ENCODE measurements at places on chromosomes 1 and 21.

DNA sequence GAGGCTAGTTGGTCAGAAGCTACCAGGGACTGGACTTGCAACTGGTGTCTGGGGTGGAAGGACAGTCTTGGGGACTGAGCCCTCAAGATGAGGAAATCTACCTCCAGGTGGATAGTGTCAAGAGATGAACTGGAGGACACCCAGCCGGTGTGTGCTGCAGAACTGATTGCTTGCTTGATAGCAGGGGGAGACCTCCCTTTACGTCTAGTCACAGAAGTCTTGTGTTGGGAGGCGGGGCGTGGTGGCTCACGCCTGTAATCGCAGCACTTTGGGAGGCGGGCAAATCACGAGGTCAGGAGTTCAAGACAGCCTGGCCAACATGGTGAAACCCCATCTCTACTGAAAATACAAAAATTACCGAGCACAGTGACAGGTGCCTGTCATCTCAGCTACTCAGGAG, 4.9 kb downstream of the RCC2 start:
- DNase-seq: no peak

DNA sequence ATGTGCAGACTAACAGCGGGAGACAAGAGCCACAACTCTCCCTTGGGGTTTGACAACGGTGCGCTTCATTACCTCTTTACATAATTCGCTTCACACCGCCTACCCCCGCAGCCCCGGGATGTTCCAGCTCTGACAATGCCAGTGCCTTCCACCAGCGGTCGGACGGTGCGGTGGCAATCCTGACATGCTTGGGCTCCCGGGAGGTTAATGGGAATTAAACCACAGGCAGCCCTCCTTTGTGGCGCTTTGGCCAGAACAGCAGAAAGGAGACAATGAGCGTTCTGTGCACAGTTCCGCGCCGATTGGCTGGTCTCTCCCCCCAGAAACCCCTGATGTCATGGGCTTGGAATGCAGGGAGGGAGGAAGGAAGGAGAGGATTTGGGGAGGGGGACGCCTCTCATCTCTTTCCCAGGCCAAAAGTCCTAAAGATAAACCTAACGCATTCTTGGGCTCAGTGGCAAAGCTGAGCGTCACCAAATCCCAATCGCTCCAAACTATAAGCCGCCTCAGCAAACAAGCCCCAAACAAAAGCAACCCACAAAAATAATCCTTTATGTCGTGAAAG, 1.3 kb downstream of the CNN3 start:
- DNase-seq: peak; percentile 76

- DNase-seq: no peak
Observed at GRCh38 chr1:15788624-15789301, 18.7 kb downstream of the UQCRHL start.

GRCh38 chr1:185300152-185300551, 16.9 kb downstream of the IVNS1ABP start:
- DNase-seq: no peak

DNA sequence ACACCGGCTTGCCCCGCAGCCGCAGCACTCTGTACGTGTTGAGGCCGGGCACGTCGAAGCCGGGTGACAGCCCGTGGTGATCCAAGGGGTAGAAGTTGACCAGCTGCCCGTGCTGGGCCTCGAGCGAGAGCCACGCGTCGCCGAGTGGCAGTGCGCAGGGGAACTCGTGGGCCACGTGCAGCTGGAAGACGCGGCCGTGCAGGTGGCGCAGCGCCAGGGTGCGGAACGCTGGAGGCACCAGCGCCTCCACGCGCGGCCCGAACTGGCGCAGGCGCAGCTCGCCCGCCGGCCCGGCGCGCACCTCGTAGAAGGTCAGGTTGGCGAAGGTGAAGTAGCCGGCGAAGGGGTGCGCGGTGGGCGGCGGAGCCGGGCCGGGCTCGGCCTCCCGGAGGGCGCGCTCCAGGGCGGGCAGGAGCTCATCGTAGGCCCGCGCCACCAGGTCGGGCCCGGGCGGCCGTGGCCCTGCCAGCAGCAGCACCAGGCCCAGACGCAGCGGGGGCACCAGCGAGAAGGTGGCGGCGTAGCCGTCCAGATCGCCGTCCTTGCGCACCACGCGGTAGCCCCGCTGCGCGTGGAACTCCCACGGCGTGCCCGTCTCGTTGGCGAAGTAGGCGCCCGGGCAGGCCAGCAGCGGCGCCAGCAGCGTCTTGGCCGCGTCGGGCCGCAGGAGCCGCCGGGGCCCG, 19.5 kb downstream of the LACTBL1 start:
- DNase-seq: no peak

DNA sequence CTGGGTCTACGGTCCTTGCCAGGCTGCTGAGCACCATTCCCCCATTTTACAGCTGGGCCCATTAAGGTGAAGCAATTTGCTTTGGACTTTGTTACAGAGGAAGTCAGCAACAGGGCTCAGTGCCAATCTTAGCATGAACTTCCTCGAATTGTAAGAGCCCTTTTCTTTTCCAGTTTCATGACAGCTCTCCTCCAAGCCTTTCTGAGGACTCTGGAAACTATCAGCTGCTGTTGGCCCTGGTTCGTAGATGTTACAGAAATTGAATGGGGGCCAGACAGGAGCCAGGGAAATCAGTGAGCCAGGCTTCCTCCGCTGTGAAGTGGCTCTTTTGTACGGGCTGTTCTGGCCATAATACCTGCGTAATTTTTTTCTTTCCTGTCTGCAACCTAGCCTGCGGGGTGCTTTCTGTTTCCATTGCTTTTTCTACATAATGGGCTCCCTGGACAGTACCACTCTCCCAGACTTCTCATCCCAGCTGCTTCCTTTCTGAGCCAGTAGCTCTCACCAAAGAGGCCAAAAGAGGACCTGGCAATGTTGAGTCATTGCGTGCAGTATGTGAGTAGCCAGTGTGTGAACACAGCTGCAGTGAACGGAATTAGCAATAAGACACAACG, 386.3 kb downstream of the DISC1 start:
- peak; percentile 88 for DNase-seq

GRCh38 chr1:44820328-44821239, 12.3 kb downstream of the BTBD19 start:
- DNase-seq: no peak

DNA sequence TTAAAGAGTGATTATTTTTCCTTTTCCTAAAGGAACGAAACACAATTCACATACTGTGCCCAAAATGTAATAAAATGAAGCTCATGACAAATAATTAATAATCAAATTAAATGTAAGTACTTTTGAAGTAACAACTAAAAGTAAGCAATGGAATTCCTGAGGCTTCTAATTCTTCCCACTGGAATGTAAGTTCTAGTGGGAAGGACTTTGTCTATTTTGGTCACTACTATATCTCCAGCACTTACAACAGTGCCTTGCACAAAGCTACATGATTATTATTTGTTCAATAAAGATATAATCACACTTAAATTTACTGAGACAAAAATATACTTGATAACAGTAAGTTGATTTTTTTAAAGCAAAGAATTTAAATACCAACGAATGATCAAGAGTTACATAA, 128.8 kb downstream of the COQ8A start:
- no peak for DNase-seq

GRCh38 chr1:115409094-115410015, 71.3 kb upstream of the NGF start:
- no peak for DNase-seq

DNA sequence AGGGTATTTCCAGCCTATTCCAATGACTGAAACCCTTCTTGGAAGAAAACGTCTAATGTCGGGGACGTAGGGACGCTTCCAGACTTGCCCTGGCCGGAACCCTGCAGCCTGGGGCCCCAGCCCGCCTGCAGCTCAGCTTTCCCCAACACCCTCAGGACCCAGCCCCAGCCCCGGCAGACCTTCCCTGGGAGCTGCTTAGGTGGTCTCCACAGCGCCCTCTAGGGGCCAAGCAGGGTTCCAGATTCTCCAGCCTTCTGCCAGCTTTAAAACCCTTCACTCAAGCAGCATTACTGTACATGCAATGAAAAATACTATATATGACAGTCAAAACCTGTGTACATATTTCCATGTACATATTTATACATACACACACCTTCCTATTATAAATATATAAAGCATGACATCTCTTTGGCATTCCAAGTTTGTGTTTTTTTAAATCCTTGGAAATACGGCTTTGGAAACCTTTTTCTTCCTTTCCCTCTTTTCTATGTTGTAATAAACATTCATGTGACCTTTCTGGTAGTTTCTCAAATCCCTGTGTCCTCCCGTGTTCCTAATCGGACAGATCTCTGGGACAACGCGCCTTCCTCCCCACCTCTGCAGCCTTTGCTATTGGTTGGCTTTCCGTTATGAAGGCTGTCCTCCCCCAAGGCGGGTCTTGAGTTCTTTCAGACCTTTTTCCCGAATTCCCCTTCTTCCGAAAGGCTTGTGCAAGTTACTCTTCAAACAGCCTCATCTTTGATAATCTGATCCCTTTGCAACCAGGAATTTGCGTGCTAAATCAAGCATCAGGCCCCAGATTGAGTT, 60.3 kb downstream of the STUM start:
- no peak for DNase-seq

DNA sequence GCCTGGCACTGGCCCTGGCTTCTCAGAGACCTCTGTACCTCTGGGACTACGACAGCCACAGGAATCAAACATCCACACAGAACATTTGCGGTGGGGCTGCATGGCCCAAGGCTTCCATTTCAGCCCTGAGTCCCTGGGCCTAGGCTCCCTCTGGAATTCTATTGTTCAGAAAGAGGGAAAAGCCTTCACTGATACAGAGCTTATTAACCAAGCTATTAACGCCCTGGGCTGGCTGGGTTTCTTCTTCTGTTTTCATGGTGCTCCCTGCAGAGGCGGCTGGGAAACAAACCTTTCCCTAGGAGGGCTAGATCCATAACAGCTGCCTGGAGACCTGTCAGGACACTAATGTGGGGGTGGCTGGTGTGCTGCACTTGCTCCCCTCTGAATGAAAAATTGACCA, 88.2 kb downstream of the KAZN start:
- DNase-seq: no peak

- DNase-seq: no peak
Observed at GRCh38 chr1:241330619-241331327, 26.2 kb downstream of the RGS7 start.

- DNase-seq: peak; percentile 48
Observed at GRCh38 chr1:60133848-60134247, 60.3 kb upstream of the C1orf87 start.

GRCh38 chr1:236491469-236492136, 32.2 kb upstream of the LGALS8 start:
- no peak for DNase-seq

GRCh38 chr1:83086346-83086745, 912.6 kb downstream of the TTLL7 start:
- DNase-seq: no peak

DNA sequence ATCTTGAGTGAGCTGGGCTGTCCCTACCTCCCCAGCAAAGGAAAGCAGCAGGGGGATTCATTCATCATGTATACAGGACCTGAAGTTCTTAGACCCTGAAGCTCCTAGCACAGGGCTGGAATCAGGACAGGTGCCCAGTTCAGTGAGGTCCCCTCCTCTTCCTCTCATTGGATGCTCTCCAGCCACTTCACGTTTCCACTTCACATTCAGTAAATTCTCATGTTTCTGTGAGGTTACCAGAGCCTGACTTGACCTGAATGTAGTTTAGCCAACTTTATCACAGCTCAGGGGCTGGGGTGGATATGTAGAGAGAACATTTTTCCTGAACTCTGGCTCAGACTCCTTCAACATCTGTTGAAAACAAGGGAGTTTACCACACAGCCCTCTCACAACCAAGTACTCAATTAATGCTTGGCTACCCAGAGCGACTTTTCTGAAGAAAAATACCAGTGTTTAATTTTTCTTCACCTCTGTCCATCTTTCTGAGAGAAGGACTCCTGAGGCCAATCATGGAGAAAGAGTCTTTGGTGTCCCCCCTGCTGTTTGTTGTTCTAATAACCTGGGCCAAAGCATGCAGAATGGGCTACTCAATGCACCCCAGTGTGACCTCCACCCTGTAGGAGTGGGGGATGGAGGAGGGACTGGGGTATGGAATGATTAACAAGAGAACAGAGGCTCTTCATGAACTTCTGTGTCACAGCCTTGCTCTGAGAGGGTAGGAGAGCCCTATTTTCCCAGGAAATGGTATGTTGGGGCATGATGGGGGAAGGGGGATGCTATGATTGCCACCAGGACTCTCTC, 108.3 kb upstream of the FGGY start:
- no peak for DNase-seq

GRCh38 chr1:37813529-37814145, 5.6 kb upstream of the YRDC start:
- no peak for DNase-seq

DNA sequence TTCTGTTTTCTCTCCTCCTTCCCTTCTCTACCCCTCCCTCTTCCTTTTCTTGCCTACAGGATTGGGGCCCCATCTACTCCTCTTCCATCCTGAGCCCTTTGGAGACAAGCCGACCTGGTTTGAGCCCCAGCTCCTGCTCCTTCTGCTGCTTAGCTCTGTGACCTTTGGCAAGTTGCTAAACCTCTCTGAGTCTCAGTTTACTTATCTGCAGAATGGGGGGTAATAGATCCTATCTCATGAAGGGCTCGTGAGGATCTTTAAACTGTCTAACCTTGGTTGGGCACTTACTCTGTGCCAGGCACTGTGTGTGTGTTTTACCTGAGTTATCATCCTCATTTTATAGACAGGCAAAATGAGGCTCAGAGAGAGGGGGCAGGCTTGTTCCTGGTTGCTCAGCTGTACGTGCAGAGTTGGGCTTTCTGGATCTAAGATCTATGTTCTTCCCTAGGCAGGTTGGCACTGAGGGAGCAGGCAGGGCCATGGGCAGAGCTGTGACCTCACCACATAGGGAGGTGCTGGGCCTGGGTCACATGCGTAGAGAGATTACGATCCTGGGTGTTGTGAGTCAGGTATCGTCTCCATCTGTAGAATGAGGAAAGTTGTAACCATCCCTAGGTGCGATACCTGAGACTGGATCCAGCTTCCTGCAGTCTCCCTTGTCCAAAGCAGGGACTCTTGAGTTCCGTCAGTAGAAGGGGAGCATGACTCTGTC, 58.5 kb downstream of the FOXO6 start:
- no peak for DNase-seq

DNA sequence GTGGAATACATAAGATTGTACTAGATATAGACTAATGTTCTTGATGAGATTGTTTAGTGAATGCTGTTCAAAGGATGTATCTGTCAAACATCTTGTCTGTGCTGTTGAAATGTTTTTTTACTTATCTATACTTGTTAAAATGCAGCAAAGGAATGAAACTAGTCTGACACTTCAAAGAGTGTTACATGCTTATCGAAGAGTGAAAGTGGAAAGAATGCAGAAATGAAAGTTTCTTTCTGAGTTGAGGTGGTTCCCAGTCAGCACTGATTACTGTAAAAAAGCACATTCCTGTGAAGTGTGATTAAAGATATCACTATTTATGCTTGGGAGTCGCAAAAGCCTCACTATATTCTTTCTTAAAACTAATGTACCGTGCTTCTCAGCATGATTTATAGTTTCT, 1225.2 kb downstream of the NCAM2 start:
- DNase-seq: no peak

- no peak for DNase-seq
Observed at GRCh38 chr1:220808345-220809186, 21.9 kb downstream of the MTARC1 start.

- no peak for DNase-seq
Observed at GRCh38 chr1:89085781-89086180, 20.8 kb upstream of the GBP1 start.

All from DMS79 (cell line).